ENCODE measurements at places on chromosomes 1 and 21.

- DNase-seq, result no peak
These were observed 298.8 kb downstream of the KIF26B start for GRCh38 chr1:245453541-245453940.

DNA sequence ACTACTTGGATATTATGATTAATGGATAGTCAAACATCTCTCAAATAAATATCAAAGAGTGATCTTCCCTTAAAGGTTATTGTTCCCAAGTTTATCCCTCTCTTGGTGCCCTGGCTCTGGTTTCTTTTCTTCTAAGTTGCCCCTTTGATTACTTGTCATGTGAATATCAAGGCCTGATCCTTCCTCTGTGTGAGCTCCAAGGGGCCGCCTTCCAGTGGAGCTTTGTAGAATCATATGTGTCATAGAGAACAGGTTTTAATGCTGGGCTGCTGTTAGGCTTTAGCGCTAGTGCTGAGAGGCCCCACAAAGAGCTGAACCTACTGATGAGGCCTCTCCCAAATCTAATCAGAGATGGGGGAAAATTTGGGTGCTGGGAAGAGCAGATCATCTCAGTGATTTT, 25.5 kb downstream of the UCK2 start:
- no peak for DNase-seq

DNA sequence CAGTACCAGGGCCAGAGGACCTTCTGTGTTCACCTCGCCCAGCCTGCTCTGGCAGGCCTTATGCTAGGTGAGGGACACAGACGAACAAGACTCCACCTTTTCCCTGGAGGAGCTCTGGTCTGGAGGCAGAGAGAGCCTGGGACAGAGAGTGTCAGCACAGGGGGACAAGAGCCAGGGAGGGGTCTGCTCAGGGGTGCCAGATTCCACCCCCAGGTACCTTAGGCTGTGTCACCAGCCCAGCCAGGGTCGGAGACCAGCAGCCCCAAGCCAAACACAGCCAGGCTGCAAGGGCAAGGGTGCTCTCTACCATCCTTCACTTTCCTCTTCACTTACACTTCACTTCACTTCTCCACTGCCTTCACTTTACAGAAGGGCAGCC, 4.3 kb upstream of the LRP8 start:
- no peak for DNase-seq

DNA sequence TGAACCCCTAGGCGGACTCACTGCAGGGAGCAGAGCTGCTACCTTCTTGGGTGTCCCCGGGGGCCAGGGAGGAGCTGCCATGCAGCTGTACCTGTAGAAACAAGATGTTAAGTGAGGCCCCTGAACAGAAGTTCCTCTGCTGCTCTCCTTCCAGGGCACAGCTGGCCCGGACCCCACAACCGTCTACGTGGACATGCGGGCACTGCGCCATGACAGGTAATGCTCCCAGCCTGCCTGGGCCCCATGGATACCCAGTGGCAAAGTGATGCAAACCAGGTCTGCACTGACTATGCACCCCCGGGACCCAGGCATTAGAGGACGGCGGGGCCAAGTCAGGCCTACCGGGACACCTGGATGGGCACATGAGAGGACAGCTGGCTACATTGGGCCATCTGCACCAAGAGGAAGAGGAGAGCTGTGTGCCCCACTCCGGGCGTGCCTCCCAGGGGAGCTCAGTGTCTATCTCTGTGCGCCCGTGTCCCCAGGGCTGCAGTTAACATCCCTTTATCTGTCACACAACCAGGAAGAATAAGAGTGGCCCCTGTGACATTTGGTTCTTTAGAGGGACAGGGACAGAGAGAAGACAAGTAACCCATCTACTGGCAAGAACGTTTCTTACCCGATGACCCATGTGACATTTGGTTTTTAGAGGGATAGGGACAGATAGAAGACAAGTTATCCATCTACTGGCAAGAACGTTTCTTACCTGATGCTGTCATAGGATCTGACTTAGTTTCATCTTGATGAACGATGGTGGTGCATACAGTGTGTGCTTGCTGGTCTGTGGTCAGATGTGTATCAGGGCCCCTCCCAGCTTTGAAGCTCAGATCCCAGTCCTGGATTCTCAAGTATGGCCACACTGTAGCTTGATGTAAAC, 44.1 kb downstream of the S100B start:
- DNase-seq, result no peak

All from effector CD8-positive, alpha-beta T cell (primary cell).